AG08395 (cell line): ENCODE measurements at places on chromosomes 12 and 14.

- no peak for DNase-seq
Observed at GRCh38 chr12:82870771-82871377, 184.2 kb downstream of the TMTC2 start.

- no peak for DNase-seq
Observed at GRCh38 chr12:12534975-12535374, 27.7 kb downstream of the DUSP16 start.

- DNase-seq, result no peak
Observed at GRCh38 chr12:2013527-2014223, 9.4 kb upstream of the DCP1B start.

- no peak for DNase-seq
Observed at GRCh38 chr12:70177631-70178030, 65.6 kb upstream of the CNOT2 start.

DNA sequence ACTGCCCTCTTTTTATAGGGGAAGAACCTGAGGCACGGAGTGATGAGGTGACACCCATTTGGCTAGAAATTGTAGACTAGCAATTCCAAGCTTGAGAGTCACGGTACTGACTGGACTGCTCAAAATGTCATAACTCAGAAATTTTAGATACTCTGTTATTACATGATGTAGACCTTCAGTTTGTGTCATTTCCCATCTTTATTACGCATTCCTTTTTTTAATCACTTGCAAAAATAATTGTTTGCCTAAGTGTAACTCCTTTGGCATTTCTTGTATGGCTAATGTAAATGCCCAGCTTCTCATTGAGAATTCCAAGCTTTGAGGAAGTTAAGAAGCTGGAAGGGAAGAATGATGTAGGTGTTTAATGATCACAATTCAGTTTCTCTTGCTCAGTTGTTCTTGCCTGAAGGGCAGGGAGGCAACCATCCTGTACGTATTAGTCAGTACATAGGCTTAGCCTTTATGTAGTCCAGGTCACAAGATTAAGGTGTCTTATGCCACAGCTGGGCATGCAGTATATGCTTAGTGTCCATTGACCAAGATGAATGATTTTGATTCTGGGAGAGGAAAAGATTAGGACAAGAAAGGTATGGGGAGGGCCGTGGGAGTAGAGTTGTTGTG, 68.2 kb upstream of the EVL start:
- no peak for DNase-seq

- peak; percentile 56 for DNase-seq
Observed at GRCh38 chr14:62162998-62163589, 400.9 kb downstream of the SNAPC1 start.

- no peak for DNase-seq
Observed at GRCh38 chr12:87529413-87529812, 499.8 kb downstream of the C12orf50 start.

DNA sequence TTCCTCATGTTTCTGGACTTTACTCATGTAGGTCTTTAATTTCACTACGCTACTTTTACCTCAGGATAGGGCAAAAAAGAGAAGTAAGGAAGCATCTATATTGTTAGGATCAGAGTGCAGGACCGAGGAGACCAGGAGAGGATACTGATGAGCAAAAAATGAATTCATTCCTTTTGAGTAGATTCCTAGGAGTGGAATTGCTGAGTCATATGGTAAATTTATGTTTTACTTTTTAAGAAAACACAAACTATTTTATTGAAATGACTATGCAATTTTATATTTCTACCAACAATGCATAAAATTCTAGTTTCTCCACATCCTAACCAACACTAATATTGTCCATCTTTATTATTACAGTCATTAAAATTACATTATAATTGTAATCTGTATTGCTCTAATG, 50.8 kb upstream of the GARIN6 start:
- no peak for DNase-seq

- no peak for DNase-seq
Observed at GRCh38 chr12:52224151-52224550, 8.9 kb upstream of the KRT7 start.

DNA sequence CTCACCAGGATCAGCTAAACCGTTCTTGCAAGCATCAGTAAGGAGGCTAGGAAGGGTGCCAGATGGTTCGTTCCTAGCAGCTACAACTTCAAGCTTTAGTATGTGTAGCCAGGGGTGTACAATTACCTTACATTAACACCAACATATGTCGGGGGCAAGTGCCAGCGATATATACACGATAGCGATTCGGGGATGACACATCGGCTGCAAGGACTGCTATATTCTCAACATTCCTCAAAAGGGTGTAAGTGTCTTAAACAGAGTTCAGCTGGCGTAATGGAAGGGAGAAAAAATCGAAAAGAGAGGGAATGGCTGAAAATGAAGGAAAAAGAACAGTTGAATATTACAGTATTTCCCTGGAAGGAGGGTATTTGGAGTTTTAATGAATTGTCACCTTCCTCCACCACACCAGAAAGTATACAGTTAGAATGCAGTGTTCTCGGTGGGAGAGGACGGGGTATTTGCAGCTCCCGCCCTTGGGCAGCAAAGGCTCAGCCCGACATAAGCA, 545 bp downstream of the LIMA1 start:
- DNase-seq, result peak; percentile 46

GRCh38 chr14:75821831-75822521, 159.8 kb downstream of the TGFB3 start:
- DNase-seq, result no peak

- no peak for DNase-seq
Observed at GRCh38 chr12:120432772-120433525, 5.0 kb upstream of the COX6A1 start.
